Fibroblast of the aortic adventitia (primary cell): ENCODE measurements at places on chromosomes 3 and 15. TPM values are rescaled to one million over a fixed set of nuclear protein-coding genes. Genes with fewer than 3 reads are reported as not detected.

- DNase-seq: no peak
These were observed 2.6 kb downstream of the SMAD3 start for GRCh38 chr15:67067930-67068551.

DNA sequence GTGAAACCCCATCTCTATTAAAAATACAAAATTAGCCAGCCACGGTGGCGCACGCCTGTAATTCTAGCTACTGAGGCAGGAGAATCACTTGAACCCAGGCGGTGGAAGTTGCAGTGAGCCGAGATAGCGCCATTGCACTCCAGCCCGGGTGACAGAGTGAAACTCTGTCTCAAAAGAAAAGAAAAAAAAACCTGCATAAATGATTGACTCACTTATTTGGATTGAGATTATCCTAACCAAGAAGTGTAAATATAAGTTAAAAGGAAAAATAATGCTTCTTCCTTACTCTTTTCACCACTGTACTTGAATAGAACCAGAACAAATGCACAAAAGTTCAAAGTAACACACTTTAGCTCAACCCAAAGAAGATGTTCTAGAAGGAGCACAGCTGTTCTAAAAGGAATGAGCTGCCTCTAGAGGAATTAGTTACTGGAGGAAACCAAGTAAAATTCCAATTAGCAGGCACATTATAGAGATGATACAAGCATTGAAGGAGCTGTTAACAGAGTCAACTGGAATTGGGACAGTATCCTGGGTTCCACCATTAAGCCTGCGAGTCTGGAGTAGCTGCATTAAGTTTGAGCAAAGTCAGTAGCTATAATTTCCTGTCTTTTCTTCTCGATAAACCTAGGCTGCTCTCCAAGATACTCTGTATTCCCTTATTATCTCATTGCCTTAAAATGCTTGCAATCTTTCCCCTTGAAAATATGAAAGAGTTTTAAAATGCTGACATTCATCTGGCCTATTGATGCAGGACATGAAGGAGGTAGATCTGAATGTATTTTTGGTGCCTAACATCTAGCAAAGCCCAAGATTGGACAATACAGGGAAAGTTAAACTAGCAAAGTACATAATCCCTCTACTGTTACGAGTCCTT, 9.5 kb downstream of the MTHFS start:
- DNase-seq: peak; percentile 27

DNA sequence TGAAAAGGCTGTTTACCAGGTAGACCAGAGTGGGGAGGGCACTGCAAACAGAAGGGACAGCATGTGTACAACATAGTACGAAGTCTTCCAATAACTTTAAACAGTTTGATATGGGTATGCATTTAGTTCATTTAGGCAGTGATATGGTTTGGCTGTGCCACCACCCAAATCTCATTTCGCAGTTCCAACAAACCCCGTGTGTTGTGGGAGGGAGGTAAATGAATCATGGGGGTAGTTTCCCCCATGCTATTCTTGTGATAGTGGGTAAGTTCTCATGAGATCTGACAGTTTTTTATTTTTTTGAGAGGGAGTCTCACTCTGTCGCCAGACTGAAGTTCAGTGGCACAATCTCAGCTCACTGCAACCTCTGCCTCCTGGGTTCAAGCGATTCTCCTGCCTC, 7.6 kb upstream of the RAMAC start:
- no peak for DNase-seq

- DNase-seq: no peak
These were observed 39.2 kb upstream of the AGBL1 start for GRCh38 chr15:86040356-86041033.

DNA sequence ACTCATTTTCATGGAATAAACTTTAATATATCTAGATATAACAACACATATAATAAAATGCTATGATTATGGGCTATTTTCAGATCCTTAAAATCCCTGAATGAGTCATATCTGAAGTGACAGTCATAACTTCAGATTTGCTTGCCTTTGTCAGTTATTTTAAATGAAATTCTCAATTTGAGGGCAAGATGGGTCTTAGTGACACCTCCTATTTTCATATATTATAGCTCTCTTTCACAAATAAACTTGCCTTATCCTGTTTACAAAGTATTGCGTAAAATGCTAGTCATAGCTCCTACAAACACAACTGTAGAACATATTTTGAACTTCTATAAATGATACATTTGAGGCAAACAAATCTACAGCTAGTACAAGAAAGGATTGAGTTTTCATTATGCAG, 6.2 kb upstream of the THRB start:
- DNase-seq: no peak

GRCh38 chr3:142651711-142652110, 55.5 kb downstream of the PLS1 start:
- no peak for DNase-seq

- DNase-seq: no peak
These were observed 64.5 kb downstream of the ETV5 start for GRCh38 chr3:186044427-186044826.

- peak; percentile 53 for DNase-seq
These were observed 520.4 kb upstream of the ALCAM start for GRCh38 chr3:104846270-104846669.

DNA sequence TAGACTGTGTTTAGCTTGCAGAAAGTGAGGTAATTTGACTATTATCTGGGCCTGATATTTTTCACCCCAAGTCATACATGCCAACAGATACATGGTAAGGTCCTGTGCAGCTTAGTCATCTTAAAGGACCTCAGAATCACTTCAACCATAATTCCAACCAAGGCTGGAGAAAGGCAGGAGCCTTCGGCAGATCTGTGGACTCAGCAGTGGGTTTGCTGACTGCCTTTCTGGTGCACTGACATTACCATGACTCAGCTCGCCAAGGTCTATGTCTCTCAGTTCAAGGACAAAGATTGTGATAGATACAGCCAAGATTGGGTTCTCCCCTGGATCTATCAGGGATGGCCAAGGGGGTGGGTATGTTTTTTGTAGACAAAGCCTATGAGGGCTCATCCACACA, 32.7 kb downstream of the LYZL4 start:
- DNase-seq: no peak

RTP1 gene
- total RNA-seq: not detected in 2 replicates

- DNase-seq: no peak
These were observed 40.4 kb downstream of the BHLHE40 start for GRCh38 chr3:5019411-5020241.

CEP19 gene
- total RNA-seq: 4.0 and 6.5 TPM in 2 replicates

DNA sequence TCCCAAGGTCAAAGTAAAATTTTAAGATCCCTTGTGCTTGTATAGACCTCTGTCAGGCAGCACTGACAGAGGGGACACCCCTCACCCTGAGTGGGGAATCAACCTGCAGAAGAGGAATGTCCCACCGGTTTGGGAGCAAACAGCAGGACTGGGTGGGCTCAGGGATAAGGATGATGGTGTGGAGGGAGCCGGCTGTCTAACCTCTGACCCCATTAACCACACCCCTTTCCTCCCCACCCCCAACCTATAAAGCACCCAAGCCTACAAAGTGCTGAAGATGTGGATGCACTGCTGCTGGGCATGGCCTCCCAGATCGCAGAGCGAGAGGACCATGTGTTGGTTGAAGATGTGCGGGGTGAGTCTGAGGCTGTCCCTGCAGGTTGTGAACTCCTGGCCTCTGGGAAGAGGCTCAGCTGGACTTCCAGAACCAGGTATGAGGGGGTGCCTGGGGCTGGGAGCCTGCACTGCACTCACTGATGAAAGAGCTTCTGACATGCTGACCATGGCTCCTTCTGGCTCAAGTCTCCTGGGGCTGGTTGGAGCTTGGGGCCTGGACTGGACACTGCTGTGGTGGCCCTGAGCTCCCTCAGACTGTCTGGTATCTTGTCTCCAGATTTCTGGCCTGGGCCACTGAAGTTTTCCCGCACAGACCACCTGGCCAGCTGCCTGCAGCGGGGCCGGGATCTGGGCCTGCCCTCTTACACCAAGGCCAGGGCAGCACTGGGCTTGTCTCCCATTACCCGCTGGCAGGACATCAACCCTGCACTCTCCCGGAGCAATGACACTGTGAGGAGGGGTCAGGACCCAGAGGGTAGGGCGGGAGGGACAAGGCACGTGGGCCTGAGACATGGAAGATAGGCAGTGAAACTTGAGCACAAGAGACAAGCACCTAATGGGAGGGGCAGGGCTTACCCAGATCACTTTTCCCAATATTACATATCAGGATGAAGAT, 9.3 kb downstream of the DUOX1 start:
- DNase-seq: no peak

PLA2G4E gene
- not detected in 2 replicates for total RNA-seq

DNA sequence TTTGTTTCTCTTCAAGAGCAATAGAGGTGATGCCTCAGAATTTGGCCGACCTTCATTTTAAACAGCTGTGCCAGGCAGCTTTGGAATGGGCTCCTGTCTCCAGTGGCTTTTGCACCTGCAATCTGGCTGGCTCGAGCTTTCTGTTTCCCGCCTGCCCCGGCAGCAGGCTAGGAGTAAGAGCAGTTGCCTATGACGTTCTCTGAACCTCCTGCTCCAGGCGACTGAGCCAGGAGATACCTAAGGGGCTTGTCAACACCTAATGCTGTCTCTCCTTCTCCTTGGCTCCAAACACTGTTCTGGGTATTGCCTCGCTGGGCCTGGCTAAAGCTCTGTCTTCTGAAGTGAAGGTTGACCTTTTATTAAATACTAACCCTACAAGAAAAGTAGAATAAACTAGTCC, 229.9 kb downstream of the LRRN1 start:
- DNase-seq: no peak

BOC gene
- total RNA-seq: 16.9 and 25.9 TPM in 2 replicates

DNA sequence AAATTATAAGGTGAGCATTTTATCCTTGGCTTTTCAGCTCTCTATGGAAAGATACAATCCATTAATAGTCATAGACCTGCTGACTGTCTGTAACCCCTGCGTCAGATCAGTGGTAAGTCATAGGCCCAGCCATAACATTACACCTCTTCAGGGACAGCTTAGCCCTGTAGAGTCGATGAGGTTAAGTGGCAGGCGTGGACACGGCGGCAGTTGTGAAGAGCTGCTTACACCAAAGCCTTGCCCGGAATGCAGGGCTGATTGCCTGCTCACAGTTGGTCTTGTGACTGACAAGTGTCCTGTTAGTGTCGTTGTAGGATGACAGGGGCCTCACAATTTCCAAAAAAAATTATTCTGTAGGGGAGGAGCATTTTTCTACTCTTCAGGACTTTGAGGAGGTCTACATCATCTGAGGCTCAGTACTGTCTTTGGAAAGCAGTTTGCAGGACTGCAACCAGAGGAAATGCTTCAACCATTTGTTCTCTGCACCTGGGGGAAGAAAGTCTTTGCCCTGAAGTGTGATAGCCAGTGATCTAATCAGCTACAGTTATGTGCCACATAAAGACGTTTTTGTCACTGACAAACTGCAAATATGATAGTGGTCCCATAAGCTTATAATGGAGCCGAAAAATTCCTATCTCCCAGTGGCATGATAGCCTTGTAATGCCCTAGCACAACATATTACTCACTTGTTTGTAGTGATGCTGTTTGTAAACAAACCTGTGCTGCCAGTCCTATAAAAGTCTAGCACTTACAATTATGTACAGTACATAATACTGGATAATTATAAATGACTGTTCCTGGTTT, 14.9 kb upstream of the SELENOT start:
- DNase-seq: no peak

DNA sequence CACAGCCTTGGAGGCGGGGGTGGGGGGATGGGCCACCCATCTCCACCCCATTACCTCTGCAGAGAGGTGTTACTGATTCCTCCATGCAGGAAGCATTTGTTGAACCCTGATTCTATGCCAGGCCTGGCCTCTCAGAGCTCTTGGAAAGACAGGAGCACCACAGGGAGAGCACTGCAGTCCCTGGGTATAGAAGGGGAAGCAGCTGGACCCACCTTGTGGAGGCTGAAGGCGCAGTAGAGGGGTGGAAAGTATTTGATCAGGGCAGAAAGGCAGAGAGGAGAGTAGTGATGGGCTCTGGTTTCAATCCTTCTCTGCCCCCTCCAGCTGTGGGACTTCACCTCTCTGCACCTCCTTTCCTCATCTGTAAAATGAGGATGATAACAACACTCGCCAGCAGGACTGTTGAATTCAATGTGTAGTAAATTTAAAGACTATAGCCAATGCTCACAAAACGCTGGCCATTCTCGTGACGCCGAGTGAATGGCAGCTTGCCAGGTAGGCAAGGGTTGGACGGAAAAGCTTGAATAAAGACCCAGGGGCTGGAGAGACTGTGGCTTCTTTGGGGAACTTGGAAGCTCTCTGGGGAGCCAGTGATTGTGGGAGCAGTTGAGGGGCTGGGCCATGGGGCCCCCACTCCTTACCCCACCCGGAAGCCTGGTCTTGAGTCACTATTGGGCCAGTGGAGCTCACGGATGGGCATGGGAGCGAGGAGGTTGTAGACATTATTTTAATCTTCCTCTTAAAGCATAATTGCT, 8.0 kb upstream of the CCDC33 start:
- DNase-seq: peak; percentile 34

- no peak for DNase-seq
These were observed 73.1 kb downstream of the TNIK start for GRCh38 chr3:171387062-171387461.

DNA sequence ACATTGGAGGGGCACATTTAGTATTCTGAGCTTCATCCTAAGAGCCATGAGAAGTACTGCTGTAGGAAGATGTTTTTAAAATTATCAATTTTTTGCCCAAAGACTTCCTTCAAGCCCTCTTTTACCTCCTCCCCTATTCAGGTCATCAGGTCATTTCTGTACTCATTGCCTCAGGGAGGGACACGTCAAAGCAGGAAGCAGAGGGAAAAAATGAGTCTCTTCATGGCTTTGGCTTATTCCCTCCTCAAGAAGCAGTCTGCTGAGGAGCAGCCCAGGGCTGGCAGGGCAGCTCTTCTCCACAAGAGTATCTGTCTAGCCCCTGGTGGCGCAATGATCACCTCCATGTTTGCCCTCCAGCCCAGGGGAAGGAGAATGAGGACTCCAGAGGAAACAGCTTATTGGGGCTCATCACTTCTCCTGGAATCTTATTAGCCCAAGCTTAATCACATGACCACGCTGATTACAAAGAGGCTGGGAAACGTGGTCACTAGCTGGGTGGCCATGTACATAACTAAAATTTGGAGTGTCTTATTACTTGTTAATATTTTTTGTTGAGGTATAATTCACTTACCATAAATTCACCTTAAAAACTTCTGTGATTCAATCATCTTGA, 44.2 kb upstream of the GATA2 start:
- no peak for DNase-seq

THSD4 gene
- total RNA-seq: 28.1 and 50.9 TPM in 2 replicates

TUSC7 gene
- total RNA-seq: not detected in 2 replicates
